Pulmonary artery endothelial cell (primary cell): ENCODE measurements at places on chromosomes 1 and 21.
A peak's percentile ranks its signal among the peaks of the same experiment; 100 is the strongest.

- DNase-seq, result no peak
Observed at GRCh38 chr1:232704256-232704655, 74.3 kb upstream of the SIPA1L2 start.

DNA sequence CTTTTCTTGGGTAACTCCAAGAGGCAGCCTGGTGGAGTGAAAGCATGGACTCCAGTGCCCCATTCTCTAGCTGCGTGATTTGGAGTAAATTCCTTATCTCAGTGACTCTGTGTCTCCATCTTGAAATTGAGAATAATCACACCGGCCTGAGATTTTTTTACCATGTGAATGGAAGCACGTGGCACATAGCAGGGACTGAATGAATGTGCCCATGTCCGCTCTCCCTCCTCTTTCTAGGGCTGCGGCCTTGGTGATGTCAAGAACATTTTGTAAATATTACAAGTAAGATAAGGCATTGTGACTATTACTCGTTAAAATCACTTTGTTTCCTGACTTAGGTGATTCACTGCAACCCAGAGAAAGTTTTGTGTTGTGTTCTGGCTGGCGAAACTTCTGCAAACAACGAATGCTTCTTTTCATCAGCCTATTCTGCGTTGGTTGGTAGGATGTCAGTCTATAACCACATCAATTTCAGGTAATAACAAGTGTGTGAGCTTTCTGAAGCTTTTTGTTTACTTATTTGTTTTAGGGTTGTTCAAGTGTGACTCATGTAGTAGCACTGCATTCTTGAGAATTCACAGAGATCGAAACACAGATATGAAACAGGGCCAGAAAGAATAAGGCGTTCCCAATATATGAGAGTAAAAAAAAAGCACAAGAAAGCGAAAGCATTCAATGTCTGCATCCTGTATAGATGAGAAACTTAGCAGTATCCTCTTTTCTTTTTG is 135.7 kb upstream of the SLC45A1 start:
- peak; percentile 79 for DNase-seq

DNA sequence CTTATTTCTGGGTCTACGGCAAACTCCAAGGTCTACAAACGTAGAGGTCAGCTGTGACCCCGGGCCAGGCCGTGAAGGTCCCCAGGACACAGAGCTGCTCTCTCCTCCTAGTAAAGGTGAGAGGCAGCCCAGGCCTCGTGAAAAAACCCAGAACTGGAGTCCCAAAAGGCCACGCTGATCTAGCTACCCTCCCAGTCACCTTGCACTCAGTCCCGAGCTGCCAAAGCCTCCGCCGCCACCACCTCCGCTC is 125 bp downstream of the ATP5PF start:
- DNase-seq, result no peak

GRCh38 chr21:34623516-34623915 is 8.6 kb upstream of the RCAN1 start:
- DNase-seq, result no peak

DNA sequence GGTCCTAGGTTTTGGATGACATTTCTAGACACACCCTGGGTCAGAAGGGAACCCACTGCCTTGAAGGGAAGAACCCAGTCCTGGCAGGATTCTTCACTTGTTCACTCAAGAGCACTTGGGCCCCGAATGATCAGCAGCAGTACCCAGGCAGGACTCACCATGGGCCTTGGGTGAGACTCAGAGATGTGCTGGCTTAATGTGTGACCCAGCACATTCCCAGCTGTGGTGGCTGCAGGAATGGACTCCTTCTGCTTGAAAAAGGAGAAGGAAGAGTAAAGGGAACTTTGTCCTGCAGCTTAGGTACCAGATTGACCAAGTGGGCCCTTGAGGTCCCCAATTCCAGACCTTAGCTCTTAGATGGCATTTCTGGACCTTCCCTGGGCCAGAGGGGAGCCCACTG is 12.3 kb upstream of the SMAP2 start:
- no peak for DNase-seq

DNA sequence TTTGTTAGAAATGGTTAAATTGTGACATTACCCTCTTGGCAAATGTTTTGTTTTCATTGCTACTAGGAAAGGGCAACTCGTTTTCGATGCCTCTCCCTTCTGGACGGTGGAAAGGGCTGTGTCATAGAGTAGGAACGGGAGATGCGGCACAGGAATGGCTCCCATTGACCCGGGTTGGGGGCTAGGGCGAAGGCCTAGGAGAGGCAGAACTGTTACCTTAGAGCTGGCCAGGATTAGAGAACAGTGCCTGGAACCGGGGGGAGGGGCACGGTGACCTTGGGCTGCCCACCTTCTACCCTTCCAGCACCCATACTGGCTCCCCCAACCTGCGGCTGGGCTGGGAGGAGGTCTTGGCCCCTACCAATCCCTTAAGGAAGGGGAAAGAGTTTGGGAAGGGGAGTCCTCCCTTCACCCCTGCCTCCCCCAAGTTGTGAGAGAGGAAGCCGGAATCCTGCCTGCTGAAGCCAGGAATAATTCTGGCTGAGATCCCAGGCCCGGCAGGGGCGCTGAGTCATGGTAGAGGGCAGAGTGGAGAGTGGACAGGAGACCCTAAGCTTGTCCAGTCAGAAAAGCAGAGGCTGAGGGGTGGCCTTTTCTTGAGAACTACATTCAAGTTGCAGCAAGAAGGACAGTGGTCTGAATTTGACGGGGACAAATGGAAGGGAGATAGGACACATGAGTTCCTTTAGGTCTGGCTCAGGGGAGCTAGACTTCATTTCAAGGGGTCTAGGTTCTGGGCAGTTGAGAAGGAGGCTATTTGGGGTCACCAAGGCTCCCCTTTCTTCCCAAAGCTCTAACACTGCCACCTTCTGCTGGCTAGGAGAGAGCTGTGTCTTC is 8.2 kb downstream of the LMNA start:
- DNase-seq, result peak; percentile 83

DNA sequence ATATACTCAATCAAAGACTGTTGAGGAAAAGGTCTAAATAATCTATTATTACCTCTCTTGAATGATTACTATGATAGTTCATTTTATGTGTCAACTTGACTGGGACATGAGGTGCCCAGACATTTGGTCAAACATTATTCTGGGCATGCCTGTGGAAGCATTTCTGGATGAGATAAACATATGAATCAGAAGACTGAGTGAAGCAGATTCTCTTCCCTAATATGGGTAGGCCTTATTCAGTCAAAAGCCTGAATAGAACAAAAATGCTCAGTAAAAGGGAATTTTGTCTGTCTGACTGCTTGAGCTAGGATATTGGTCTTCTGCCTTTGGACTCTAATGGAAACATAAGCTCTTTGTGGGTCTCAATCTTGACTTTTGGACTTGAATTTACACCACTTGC is 73.3 kb upstream of the SOX13 start:
- DNase-seq, result no peak

DNA sequence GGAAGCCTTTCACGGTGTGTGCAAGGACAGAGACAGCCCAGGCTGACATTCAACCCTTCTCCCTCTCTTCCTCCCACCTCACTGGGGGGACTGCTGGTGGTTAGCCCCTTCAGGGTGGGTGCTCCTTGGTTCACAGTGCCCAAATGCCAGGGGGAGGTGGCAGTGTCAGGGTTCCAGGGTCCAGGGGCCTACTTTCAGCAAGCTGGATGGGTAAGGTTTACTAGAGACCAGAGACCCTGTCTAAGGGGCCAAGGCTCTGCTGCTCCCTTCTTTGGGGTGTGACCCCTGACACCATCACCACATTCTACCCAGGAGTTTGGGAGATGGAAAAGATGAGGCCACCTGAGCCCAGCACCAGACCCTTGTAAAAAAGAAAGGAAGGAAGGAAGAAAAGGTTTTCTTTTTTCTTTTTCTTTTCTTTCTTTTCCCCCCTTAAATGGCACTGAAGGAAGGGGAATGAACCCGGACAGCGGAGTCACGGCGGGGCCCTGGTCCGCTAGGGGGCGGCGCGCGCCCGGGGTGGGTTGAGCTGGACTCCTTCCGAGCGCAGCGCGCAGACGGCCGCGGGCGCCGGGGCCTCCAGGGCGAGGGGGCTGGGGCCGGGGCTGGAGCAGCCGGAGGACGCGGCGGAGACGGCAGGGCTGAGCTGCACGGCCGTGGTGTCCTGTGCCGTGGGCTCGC is 18.8 kb downstream of the KNCN start:
- no peak for DNase-seq

DNA sequence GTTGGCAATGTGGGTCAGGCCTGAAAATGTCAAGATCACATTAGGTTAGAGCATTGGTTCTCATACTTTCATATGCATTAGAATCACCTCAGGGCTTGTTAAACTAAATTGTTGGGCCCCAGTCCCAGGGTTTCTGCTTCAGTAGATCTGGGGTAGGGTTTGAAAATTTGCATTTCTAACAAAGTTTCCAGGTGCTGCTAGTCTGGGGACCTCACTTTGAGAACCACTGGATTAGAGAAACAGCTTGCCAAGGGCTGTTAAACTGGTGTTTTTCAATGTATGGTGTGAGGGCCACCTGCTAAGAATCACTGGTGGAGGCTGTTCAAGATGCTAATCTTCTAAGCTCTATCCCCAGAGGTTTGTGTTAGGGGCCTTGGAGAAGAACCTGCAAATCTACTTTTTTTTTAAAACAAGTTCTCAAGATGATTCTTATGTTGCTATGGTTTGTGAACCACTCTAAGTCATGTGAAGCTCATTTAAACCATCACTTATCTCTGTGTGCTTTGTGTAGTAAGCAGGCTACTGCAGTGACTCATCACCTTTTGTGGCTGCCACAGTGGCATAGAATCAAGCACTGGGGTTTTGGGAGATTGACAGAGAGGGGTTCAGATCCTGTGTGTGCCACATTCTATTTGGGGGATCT is 152.2 kb downstream of the S1PR1 start:
- no peak for DNase-seq

DNA sequence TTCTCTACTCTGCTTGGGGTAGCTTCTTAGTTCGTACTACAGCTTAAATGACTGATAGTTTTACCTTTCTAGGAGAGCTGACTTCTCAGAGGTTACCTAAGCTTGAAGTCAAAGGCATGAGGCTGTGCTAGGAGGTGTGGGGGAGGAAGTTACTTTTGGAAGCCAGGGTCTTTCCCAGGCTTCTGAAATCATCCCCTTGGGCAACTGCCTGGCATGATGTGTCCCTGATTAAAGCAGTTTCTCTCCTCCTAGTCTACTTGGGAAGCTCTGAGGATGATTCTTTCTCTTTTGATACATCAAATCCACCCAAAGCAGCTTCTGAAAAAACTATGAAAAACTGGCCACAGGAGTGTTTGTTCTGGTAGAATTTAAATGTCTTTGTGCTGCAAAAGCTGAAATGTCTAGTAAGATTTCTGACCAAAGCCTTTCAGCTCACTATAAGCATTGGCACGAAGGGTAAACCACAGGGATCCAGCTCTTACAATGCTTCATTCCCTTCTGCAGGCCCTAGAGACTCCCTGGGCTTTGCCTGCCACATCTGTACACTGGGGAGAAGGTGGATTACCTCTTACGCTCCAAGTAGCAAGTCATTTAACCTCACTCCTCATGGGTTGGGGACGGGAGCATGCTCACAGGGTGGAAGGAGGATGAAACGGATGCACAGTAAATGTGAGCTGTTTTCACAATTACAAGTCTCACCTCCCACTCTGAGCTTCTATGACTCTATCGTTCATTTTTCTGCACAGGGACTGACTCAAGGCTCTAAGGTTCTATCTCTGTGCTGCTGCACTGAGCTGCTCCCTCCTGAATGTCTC is 59.6 kb downstream of the RUNX1 start:
- DNase-seq, result no peak

DNA sequence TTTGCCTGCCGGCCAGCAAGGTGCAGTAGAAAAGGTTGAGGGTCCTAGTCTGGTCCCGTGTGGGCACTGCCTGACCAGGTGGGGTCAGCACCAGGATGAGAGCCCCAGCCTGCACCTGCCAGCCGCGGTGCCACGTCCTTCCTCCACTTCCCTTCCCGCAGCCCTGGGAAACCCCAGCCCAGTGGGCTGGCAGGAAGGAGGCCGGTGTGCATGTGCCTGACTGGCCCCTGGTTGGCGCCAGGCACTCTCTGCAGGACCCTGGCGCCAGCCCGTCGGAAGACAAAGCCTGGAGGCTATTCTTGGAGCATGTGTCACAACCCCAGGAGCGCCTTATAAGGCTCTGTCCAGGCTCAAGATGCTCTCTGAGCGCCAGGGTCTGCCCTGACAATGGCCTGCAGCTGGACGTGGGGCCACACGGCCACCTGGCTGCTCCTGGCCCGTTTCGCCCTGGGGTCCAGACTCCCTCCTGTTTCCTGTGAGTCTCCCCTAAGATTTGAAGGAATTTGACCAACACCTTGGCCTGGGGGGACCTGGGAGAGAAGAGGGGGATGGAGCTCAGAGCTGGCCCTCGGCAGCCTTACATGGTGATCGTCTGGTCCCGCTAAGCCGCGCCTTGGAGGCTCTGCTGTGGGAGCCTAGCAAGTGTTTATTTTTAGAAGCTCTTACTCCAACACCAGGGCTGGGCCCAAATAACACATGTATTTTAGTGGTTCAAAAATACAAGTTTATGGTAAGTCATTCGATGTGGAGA is 31.9 kb upstream of the POFUT2 start:
- peak; percentile 72 for DNase-seq

DNA sequence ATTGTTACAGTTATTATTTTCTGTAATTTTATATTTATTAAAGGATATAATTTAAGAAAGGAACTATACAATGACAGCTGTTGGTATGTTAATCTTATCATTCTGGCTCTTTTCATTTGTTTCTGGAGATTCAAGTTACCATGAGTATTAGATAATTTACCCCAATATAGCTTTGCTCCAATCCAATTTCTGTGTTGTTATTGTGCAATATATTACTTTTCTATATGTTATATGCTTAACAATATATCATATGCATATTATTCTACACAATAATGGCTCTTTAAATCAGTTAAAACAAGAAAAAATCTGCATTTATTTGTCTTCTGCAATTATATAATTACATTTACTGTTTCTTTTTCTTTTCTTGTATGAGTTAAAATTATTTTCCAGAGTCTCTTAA is 1650.9 kb downstream of the BRINP3 start:
- DNase-seq, result no peak

DNA sequence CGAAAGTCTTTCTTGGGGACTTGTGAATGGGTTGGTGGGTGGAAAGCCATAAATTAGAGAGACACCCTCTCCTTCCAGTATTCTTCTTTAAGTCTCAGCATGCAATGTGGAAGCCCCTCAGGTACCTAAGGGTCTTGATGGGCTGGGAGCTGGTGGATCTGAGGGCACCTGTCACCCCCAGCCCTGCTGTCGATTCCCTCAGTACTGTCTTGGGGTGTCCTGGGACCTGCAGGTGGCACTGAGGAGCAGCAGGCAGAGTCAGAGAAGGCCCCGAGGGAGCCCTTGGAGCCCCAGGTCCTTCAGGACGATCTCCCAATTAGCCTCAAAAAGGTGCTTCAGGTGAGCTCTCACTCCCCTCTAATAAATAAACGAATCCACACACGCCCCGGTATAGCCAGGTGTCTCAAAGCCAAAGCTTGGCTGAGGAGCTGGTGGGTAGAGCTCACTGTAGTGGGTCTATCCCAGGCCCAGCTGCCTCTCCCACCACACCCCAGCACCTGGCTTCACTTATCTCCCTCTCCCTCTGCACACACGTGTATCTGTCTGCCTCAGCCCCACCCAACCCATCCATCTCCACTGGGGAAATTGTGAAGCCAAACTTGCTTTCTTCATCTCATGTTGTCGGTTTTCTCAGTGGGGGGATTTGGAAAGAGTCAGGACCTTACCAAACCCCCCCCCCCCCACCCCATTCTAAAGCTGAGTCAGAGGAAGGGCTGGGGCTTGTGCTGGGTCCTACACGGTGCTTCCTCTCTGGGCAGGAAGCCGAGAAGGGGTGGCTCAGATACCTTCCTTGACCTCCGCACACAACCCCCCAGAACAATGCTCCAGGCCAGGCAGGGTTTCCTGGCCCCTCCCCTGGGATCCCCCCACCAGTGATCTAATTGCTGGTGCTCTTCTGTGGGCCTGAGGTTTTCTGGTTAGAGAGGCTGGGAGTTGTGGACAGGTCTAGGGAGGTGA is 1.6 kb downstream of the ADAM15 start:
- DNase-seq, result no peak

GRCh38 chr1:89733748-89734147 is 87.1 kb upstream of the LRRC8D start:
- no peak for DNase-seq
